ENCODE measurements at places on chromosomes 6 and 20.

GRCh38 chr6:147046141-147046877 is 157.9 kb upstream of the STXBP5 start:
- no peak for DNase-seq

GRCh38 chr20:46575937-46576461 is 25.5 kb upstream of the OCSTAMP start:
- no peak for DNase-seq

DNA sequence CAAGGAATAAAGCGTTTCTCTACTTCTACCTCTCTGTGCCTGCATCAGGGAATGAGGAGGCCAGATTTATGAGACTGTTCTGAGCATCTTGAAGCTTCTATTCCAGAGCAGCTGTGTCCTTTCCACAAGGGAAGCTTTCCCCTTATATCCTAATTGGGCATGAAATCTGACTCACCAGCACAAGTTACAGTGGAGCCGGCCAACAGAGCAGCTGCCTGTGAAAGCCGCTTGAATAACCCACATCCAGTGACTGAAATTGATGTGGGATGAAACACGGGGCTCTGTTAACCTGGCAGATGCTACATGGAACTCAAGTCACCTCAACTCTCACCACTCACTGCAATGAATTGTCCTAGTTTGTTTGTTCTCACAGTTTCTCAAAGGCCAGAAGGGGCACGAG is 400.3 kb downstream of the TFAP2A start:
- no peak for DNase-seq

- no peak for DNase-seq
Measured at GRCh38 chr6:119758385-119758784, 408.8 kb upstream of the MAN1A1 start.

DNA sequence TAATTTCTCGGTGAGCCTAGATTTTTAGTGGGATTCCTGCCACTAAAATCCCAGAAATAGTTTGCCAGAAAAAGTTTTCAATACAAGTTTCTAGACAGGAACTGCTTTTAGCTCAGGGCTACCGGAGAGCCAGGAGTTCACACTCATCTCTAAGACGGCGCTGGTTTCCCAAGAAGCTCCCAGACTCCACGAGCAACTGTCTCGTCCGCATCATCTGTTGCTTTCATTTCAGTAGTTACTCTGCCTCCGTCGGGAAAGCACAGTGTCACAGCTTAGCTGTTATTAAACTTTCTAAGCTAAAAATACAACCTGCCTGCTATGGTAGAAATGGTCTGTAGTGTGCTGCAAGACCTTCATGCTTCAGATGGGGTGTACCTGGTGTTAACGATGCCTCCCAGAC is 197.3 kb upstream of the SNX9 start:
- no peak for DNase-seq

GRCh38 chr20:37941332-37941731 is 38.4 kb downstream of the VSTM2L start:
- no peak for DNase-seq

DNA sequence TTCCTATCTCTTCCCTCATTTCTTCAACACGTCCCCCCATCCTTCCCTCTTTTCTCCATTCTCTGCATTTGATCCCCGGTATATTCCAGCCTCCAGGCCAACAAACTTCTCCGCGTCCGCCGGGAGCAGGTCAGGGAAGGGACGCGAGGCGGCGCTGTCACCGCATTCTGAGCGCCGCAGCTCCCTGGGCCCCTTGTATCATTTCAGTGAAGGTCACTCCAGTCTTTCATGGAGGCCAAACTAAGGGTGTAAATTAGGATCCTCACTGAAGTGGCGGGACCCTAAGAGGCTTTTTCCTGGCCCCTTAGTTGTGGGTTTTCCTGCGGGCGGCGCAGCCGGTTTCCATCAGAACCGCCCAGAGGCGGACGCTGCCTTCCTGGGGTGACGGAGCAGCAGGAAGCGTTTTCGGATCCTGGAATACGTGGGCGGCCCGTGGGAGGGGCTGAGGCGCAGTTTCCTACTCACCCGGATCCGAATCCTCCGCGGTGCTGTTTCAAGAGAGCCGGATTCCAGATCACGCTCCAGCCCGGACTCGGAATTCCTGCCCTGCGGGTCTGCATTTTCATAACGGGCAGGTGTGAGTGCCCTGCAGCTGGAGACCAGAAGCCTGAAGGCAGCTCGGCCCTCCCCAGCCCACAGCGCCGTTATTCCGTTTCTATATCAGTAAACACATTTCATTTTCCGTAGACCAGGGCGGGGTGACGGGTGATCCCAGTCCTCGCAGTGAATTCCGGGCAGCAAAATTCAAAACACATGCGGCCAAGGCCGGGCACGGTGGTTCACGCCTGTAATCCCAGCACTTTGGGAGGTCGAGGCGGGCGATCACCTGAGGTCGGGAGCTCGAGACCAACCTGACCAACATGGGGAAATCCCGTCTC is 3.6 kb upstream of the MICA start:
- peak; percentile 29 for DNase-seq

- DNase-seq, result no peak
Measured at GRCh38 chr6:157322792-157323254, 496 bp downstream of the TMEM242 start.

- no peak for DNase-seq
Measured at GRCh38 chr6:154683756-154684523, 49.3 kb upstream of the SCAF8 start.

- DNase-seq, result no peak
Measured at GRCh38 chr6:118644007-118644406, 7.4 kb downstream of the CEP85L start.

GRCh38 chr6:3795836-3796718 is 44.6 kb upstream of the PXDC1 start:
- DNase-seq, result no peak

DNA sequence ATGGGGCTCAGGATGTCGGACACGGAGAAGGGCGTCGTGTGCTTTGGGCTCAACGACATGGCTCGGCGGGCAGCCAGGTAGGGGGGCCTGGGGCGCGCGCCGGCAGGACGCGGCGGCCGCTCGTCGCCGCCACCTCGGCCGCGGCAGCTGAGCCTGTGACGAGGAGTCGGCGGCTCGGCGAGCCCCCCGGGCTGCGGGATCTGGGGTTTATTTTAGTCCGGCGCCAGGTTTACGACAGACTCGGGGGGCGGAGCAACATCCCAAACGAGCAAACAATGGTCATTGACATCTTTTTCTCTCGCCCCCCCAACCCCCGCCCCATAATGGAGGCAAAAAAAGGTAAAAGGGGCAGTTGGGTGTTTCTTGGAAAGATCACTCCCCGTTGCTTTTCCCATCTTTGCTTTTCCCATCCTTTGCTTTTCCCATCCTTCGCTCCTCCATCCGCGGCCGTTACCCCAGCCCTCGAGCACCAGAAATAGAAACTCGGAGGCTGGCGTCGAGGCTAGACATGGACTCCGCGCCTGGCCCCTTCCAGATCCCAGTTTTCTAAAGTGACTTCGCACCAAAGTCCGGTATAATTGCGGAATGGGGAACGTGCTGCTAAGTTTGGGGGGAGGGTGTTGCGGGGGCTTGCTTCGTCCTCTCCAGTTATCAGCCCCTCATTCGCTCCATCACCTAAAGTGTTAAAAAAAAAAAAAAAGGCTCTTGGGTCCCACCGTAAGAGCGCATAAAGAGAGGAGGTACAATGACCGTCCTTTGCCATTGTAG is at the start of gene NKX2-4:
Gene NKX2-4 (minus strand): TSS at position 186 of the 768 bp plus-strand sequence. CDS start 127 bp downstream, at position 59.
- no peak for DNase-seq

DNA sequence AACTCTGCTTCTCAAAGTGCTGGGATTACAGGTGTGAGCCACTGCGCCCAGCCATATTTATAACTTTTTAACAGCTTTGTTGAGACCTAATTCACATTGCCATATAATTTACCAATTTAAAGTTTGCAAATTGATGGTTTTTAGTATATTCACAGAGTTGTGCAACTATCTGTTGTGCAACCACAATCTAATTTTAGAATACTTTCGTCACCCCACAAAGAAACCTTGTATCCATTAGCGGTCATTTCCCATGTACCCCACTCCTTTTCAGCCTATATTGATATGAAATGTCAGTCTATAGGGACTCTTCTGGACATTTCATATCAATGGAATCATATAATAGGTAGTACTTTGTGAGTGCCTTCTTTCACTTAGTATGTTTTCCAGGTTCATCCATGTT is 55.8 kb downstream of the FOXO3 start:
- no peak for DNase-seq

GRCh38 chr6:36028877-36029324 is 1.3 kb downstream of the MAPK14 start:
- peak; percentile 20 for DNase-seq

GRCh38 chr20:54048481-54048880 is 21.9 kb downstream of the BCAS1 start:
- no peak for DNase-seq

- no peak for DNase-seq
Measured at GRCh38 chr6:21599051-21599696, 5.6 kb downstream of the SOX4 start.

DNA sequence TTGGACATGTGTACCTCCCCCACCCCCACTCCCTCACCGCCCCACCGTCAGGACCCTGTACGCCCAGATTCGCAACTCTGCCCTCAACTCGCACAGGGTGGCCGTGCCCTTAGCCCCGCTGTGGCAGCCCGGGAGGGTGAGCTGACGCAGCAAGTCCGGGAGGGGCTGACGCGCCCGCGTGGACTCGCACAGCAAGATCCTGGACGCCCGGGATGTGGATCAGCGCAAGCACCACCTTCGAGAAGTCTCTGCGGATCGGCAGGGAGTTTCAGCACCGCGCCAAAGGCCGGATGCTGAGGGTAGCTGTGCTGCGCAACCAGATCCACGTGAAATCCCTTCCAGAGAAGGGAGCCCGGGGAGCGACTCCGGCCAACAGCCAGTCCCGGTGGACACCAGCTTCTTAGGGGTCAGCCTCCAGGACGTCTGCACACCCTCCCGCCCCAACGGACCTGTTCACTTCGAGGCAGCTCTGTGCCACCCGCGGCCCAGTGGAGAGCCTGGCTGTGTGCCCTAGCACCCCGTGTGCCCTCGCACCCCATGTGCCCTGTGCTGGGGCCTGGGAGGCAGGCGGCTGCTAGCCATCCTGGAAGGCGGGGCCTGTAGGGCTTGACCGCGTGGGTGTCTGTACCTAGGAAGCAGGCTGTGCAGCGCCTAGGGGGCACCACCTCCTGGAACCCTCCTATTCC is 6.7 kb upstream of the GJA10 start:
- no peak for DNase-seq

GRCh38 chr6:156193381-156193780 is 583.8 kb upstream of the ARID1B start:
- DNase-seq, result no peak

- DNase-seq, result no peak
Measured at GRCh38 chr6:7916959-7917358, 6.4 kb upstream of the TXNDC5 start.

GRCh38 chr6:42402184-42402583 is 49.5 kb downstream of the TRERF1 start:
- DNase-seq, result no peak

DNA sequence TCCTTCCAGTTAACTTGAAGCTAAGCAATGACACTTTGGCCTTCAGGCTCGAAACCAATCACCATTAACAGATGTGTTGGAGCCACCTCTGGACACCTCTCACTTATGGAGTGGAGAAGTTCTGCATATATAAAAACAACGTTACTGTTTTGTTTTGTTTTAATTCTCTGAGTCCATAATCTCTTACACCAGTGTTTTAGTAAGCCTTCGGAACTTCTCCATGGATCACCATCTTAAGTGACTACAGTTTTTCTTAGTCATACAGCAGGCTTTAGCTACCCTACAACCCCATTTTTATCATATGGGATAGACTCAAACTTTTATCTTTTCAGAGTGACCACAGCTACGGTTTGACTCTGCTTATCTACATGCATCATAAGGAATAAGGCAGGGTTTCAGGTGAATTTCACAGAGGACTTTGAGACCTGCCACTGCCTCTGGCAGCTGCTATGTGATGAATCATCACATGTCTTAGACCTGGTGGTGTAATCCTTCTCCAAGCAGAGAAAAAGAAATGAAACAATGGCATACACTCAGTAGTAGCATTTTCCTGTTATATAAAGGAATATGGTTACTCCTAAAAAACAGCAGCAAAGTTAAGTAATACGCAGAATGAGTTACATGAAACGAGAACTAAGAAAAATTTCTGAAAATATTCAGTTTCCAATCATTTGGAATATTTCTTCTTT is 5.5 kb upstream of the HDDC2 start:
- no peak for DNase-seq

GRCh38 chr6:10431423-10432164 is 16.7 kb upstream of the TFAP2A start:
- DNase-seq, result no peak

DNA sequence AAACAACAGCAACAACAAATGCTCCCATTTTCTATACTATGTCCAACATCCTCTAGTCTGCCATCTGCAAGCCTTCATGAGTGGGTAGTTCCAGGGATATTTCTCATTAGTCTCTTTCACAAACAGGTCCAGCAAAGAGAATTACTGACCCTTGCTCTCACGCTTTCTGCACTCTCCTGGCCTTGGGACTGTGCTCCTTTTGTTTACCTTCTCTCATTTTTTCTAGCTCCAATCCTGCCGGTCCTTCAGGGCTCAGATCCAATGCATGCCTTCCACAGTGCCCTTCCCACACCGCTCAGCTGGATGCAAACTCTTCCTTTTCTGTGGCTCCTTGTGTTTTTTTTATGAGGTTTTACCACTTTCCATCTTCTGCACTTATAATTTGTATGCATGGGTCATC is 47.2 kb downstream of the ADTRP start:
- no peak for DNase-seq

DNA sequence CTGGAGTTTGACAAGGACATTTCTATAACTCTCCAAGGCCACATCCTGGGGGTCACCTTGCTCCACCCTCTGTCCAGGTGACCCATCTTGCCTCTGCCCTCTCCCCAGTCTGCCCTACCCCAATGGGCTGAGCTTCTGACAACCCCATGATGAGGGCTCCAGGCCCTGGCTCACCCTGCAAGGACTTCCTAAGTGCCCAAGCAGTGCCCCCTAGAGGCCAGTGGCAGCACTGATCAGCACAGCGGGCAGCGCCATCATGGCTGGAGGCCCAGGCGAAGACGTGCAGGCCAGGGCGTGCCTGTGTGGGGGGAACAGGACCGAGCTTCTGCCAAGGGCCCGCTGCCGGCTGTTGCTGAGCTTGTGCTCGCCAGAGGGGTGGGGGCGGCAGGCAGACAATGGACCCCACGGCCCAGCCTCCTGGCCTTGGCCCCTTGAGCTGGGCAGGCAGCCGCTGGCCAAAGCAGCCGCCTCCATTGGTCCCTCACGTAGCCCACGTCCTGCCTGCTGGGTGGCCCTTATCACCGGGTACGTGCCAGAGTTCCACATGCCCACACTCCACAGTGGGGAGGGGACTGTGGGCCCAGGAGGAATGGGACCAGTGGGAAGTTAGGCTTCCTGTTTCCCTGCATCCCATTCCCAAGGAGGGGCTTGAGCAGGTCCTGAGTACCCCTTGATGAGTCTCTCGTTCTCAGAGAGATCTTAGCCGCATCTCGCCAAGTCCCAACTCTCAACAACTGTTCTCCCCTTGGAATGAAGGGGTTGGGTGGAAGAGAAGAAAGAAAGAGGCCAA is 64.3 kb downstream of the MRPL14 start:
- DNase-seq, result no peak

- no peak for DNase-seq
Measured at GRCh38 chr6:144064402-144065212, 30.8 kb downstream of the SF3B5 start.

GRCh38 chr20:59018817-59019216 is 412 bp upstream of the TUBB1 start:
- DNase-seq, result no peak

- no peak for DNase-seq
Measured at GRCh38 chr6:138205437-138206094, 12.7 kb downstream of the PBOV1 start.

GRCh38 chr6:113458368-113459010 is 398.7 kb upstream of the MARCKS start:
- no peak for DNase-seq
